Left ventricle myocardium superior (tissue), 1 donor: ENCODE measurements at places on chromosomes 7 and 10.

DNA sequence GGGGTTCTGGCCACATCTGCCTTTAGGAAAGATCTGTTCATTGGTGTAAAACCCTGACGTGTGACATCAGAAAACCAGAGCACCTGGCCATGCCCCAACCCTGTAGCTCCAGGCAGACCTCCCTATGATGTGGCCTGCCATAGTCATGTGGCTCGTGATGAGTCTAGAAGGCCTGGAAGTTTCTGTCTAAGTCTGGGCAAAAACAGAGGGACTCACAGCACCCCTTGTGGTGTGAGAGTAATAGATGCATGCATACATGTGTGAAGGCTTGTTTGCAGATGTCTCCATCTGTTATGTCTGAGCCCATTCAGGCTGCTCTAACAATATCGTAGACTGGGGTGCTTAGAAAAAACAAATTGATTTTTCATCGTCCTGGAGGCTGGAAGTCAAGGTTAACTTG is 309.3 kb downstream of the PAXIP1 start:
- no peak for DNase-seq

DNA sequence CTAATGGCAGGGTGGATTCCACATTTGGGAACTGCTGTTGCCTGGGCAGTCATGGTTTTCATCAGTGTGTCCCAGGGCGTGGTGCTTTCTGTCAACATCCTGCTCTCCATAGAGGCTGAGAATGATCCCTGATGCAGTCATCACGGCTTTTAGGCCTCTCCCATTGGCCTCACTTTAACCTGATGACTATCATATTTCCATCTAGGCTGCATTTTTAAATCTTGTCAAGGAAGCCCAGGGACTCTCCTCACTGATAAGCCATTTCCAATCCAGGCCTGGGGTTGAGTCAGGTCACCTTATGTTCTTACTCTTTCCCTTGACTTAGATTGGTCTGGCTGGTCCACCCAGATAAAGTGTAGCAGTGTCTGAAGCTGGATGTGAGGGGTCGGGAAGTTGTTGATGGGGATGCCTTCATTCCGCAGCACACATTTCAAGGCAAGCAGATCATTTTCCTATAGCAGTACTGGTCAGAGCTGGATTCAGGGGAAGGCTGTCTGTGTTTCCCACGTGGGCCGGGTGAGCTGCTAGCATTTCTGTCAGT is 177.0 kb downstream of the AUTS2 start:
- peak; percentile 58 for DNase-seq

DNA sequence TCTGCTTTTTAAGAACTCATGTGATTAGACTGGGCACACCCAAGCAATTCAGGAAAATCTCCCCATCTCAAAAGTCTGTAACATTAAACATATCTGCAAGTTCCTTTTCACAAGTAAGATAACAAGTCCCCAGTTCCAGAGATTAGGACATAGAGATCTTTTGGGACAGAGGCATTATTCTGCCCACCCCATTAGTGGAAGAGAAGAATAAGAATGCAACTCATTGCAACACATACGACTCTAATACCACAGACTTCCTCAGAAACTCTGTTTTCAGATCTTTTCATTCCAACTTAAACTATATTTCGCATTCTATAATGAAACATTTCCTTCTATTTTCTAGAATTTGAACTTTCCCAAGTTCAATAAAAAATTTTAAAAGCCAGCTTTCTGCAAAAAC is 137.7 kb downstream of the SEMA3C start:
- DNase-seq: no peak

DNA sequence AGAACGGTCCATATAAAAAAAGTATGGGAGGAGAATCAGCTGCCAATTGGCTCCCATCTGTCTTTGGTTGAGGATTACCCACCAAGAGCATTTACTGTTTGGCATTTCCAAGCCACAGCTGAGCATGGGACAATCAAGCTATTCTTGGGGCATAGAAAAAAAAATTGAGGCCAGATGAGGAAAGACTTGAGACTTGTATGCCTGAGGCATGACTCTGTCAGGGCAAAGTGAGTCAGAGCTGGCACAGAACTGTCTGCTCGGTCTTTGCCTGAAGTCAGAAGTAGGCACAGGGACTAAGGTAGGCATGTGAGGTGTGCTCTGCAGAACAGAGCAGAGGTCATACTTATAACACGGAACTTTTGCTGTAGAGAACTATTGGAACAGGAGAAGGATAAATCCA is 126.5 kb upstream of the CHRM2 start:
- no peak for DNase-seq

GRCh38 chr10:95693071-95693667 is 558 bp downstream of the TCTN3 start:
- no peak for DNase-seq

DNA sequence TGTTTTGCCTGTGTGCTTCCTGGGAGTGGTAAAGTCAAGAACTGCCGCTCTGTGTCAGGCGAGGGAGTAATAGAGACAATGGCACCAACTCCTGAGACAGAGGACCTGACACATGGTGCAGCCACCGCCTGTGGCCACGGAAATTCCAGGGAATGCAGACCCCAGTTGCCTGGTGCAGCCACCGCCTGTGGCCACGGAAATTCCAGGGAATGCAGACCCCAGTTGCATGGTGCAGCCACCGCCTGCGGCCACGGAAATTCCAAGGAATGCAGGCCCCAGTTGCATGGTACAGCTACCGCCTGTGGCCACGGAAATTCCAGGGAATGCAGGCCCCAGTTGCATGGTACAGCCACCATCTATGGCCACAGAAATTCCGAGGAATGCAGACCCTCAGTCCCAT is 8.7 kb downstream of the DIP2C start:
- no peak for DNase-seq

DNA sequence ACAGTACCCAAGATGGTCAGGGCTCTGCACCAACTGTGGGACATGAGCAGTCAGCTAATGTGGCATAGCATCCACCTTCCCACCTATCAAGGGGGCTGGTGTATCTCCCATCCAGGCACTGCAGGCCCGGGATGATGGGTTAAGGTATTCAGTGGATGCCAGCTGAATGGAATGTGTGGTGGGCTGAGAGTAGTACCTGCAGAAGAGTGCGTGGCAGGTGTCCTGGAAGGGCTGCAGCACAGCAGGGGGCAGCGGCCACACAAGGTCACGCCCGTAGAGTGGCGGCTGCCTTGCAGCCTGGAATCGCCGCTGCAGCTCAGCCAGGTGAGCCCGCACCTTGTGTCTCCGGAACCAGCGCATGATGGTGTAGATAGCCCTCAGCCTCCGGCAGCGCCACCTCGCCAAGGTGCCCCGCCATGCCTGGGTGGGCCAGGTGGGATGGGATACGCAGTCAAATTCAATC is 13.3 kb downstream of the MYO1G start:
- DNase-seq: no peak

DNA sequence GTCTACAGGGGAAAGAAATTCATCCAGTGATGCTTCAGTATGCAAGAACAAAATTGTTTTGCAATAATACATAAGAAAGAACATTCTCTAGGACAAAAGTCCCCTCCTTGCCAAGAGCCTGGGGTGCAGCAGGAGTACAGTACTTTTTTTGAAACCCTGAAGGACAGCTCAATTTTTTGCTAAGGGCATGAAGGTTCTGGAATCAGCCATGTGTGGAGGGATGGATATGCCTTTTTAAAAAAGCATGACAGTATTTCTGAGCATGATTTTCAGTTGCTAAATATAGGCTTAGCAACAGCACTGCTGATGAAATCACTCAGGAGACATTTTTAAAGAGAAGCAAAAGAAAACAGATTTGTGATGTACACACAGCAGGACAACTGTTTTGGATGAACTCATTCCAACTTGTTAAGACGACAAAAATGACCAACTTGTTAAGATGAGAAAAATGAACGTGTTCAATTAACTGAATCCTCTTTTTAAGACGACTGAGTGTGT is 39.3 kb downstream of the HBP1 start:
- DNase-seq: no peak

- DNase-seq: no peak
Observed at GRCh38 chr7:130494431-130494858, 2.6 kb downstream of the MEST start.

DNA sequence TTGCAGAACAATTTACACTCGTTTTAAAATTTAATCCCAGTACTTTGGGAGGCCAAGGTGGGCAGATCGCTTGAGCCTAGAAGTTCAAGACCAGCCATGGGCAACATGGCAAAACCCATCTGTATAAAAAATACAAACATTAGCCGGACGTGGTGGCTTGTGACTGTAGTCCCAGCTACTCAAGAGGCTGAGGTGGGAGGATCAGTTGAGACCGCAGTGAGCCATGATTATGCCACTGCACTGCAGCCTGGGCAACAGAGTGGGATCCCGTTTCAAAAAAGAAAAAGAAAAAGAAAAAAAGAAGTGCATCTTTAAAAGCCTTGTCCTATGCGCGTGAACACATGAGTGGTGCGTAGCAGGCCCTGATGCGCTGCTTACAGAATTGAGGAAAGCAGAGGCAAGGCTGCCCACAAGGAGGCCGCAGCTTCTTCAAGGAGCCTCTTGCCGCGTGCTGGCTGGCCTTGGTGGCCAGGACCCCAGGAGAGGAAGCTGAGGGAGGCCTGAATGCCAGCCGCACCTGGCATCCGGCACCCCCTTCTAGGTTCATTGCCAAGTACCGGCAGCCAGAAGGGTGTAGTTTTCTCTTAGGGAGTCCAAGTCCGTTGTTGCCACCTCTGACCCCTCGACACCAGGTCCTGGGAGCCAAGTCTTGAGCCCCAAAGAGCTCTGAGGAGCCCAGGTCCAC is 124.5 kb downstream of the UBE2H start:
- no peak for DNase-seq

- DNase-seq: no peak
Observed at GRCh38 chr10:21969326-21970287, 33.9 kb downstream of the DNAJC1 start.

DNA sequence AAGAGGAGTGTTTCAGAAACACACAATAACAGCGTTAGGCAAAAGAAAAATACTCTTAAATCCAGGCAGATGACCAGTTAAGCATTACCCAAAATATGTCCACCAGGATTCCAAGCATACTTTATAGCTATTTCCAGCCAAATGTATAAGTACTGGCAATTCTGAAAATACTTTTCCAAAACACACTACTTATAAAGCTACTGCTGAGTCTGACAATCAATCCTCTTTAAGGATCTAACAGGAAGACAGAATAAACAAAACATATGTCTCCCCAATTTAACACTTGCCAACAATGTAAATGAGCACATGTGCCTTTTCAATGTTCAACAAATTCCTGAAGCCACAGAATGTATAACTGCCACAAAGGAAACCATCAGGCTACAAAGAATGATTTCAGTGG is 370.9 kb downstream of the SORCS1 start:
- no peak for DNase-seq

GRCh38 chr7:43649755-43650274 is 66.9 kb downstream of the STK17A start:
- DNase-seq: no peak

DNA sequence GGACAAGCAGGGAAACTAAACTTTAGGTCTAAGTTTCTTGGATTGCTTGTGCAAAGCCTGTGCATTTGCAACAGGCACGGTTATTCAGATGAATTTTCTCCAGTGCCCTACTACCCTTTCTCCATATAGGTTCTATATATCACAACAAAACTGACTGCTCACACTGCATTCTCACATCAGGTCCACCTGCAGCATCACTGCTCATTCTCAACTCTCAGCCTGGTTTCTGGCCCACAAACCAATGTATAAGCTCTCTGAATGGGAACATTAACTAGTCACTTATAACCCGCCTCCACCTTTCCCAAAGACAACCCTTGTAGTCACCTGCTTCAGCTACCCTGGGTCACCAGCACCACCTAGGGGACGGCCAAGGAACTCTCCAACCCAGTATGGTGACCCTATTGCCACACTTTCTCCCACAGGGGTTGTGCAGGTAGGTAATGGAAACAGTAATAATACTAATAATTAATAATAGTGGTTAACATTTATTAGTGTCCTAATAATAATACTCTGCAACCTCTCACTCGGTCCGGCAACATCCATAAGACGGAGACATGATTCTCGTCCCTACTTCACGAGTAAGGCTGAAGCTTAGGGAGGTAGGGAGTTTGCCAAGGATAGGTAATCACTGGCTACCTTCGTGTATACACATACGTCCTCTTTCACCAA is 97.3 kb downstream of the CLEC2L start:
- DNase-seq: no peak

DNA sequence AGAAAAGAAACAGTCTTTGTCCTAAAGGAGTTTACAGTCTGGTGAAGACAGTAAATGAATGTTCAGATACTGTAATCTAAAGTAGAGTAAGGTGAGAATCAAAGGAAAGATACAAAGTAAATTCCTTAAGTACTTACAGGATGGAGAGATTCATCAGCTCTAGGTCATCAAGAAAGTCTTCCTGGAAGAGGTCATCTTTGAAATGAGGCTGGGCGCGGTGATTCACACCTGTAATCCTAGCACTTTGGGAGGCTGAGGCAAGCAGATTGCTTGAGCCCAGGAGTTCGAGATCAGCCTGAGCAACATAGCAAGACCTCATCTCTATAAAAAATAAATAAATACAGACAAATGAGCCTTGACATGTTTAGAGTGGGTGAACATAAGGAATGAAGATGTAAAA is 18.3 kb downstream of the FHIP2A start:
- DNase-seq: no peak

- DNase-seq: no peak
Observed at GRCh38 chr10:117472872-117473271, 69.7 kb upstream of the EMX2 start.

- DNase-seq: no peak
Observed at GRCh38 chr7:15292138-15292537, 269.7 kb downstream of the AGMO start.

DNA sequence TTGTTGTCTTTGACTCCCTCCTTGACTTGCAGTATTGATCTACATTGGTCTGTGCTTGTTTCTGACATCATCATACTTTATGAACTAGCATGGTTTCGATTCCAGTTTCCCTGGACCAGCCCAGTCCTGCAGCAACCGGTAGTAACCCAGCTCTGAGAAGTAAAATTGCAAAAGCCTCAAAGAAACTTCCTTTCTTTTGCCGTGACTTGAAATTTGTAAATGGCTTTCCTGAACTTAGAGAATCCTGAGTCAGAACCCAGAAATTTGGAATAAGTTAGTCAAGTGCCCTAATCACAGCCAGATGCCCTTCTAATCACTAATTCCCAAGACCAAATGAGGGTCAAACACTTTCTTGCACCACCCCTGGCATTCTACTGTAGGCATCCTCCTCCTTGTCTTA is 15.0 kb downstream of the TAS2R60 start:
- DNase-seq: no peak

- DNase-seq: no peak
Observed at GRCh38 chr7:89002981-89003956, 207.7 kb upstream of the TEX47 start.

DNA sequence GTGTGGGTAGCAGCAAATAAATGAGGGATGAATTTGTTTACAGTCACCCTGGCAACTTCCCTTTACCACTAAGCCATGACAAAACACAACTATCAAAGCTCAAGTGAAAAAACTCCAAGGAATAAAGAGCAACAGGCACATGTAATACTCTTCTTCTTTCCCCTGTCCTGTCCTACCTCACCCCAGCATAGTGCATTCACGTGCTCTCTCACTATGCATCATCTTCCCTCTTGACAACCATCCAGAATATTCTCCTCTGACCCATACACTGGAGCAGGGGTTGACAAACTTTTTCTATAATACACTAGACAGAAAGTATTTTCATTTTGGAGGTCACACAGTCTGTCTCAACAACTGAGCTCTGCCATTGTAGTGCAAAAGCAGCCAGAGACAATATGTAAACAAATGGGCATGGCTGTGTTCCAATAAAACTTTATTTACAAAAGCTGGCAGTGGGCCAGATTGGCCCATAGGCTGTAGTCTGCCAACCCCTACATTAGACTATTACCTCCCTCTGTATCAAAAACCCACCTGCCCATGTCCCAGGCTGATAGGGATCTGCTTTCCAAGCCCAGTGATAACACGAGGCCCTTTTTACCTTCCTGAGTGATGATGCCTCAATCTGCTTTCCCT is 354.5 kb downstream of the FGFR2 start:
- DNase-seq: no peak

GRCh38 chr10:61751599-61751998 is 88.9 kb downstream of the CABCOCO1 start:
- DNase-seq: no peak
